Activated CD4-positive, alpha-beta T cell treated with anti-CD3 and anti-CD28 coated beads for 1 hour (primary cell): ENCODE measurements at places on chromosomes 2 and 18.

DNA sequence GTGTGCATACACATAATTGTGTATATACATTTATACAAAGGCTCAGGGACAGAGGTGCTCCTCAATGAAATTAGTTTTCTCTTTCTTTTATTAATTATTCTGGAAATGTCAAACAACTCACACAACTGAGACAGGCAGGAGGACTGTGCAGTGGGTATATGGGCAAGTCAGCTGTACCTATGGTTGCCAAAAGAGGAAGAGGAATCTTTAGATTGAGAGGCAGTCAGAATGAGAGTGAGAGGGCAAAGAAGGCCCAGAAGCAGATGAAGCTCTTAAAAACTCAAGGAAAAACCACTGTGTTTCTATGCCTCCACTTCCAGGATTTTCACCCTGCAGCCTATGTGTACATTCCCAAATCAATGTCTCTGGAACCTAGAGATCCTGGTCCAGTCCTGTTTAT, 79.1 kb downstream of the CACNB4 start:
- DNase-seq: no peak

DNA sequence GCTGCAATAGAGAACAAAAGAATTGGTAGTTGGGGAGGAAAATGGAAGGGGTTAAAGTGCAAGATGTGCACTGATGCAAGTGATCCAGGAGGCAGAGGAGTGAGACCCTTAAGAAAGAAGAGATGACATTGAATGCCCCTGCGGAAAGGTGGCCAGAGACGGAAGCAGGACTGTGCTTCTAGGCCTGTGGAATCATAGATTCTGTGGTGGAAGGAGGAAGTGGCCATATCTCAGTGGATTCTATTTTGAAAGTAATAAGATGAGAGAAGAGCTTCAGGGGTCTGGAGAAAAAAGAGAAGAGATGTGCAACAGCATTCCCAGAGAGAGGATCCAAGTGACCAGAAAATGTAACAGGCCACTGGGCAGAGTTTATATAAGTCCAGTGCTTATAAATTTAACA, 18.6 kb upstream of the GYPC start:
- DNase-seq: no peak

GRCh38 chr2:173359231-173359630, 4.6 kb downstream of the CDCA7 start:
- no peak for DNase-seq

- no peak for DNase-seq
Measured at GRCh38 chr2:240494194-240494793, 58.8 kb downstream of the GPC1 start.

- DNase-seq: no peak
Measured at GRCh38 chr2:201959198-201959597, 74.5 kb upstream of the FZD7 start.

GRCh38 chr2:160459538-160460332, 33.9 kb downstream of the RBMS1 start:
- no peak for DNase-seq

DNA sequence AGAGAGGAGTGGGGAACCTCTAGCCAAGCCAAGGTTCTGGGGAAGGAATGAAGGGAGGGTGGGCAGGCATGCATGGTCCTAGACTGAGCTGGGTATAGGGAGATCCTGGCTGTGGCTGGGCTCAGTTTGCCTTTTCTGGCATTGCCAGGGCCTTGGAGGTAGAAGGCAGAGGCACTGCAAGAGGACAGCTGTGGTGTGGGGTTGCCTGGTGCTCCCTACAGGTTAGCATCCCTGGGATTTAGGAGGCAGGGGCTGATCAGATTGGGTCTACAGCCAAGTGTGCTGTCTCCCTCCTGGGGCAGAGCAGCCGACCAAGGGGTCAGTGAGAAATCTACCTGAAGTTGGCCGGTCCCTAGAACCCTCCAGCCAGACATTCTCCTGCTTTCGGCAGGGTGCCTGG, 15.9 kb downstream of the ABCG8 start:
- no peak for DNase-seq

DNA sequence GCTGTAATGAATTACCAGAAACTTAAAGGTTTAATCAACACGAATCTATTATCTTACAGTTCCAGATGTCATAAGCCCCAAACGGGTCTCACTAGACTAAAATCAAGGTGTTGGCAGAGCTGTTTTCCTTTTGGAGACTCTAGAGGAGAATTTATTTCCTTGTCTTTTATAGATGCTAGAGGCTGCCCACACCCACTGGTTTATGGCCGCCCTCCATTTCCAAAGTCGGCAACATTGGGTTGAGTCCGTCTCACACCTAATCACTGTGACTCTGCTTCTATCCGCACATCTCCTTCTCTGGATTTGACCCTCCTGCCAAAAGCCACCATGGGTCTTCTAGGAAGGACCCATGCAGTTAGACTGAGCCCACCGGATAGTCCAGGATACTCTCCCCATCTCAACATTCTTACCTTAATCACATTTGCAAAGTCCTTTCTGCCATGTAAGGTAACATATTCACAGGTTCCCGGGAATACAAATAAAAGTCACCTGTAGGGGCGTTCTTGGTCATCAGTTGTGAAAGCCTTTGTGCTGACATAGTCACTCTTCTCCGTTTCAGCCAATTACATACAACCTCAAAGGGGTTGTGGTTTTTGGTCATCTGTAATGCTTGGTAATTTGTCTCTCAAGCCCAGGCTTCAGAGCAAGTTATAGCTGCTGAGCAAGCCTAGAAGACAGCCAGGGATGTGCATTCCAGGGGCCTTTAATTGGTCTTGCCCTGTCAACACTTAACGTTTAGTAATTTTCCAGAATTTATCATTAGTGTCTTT, 179.4 kb downstream of the ANTXR1 start:
- no peak for DNase-seq

DNA sequence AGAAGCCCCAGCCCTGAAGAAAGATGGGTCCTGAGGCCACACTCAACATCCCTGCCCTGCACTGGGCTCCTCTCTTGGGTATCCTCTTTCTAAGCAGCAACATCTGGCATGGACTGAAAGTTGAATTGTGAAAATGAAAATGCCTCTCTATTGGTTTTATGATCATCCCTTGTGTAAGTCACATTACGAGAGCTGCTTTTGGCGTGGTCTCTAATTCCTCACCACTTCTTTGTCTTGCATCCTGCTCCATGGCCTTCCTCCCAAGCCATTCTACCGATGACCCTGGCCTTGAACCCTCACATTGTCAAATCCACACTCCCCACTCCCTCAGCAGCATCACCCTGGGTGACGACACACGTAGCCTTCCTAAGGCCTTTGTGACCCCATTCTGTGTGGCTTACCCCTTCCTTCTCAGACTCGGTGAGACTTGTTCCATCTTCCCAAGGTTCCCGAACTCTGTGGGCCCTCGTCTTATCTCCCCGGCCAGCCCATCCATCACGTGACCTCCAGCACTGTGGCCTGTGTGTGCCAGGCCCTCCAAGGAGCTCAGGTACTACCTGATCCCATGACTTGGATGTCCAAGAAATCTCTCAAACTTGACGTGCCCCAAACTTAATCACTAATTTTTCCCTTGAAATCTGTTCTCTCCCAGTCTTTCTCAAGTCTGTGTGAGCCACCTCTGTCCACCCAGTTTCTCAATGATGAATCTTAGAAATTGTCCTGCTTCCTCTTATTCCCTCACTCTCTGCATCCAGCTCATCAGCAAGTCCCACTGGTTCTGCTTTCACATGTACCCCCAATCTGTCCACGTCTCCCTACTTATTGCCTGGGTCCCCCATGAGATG, 194.7 kb upstream of the HS6ST1 start:
- no peak for DNase-seq

- DNase-seq: no peak
Measured at GRCh38 chr2:17916584-17916983, 38.1 kb downstream of the KCNS3 start.

DNA sequence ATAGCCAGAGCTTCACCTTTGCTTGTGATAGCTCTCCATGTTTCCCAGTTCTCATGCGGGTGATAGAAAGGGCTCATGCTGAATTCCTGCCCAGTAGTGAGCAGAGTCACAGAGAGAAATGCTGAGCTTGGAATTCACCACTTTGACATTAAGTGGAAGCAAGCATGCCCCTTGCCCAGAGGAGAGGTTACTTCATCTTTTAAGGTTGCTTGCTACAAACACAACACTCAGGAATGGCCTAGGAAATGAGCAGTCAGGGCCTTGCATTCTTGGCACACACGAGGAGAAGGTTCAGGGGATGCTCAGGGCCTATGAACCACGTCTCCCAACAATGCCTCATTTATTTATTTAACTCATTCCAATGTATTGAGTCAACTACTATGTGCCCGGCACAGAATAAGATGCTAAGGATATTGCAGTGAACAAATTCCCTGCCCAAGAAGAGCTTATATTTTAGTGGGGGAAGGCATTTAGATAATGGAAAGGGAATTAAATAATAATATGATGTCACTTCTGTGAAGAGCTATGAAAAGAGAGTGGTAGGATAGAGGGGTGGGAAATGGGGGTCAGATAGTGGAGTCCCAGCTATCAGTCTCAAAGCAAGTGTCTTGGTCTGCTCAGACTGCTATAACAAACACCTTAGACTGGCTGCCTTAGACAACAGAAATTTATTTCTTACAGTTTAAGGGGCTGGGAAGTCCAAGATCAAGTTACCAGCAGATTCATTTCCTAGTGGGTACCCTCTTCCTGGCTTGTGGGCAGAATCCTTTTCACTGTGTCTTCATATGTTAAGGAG, 42.1 kb downstream of the DDX18 start:
- DNase-seq: no peak

GRCh38 chr2:144660518-144661316, 140.8 kb upstream of the ZEB2 start:
- no peak for DNase-seq

GRCh38 chr2:27308359-27308881, at the start of gene UCN:
Gene UCN (minus strand): TSS chr2:27308445. CDS start chr2:27307895, 550 bp downstream.
- DNase-seq: no peak

DNA sequence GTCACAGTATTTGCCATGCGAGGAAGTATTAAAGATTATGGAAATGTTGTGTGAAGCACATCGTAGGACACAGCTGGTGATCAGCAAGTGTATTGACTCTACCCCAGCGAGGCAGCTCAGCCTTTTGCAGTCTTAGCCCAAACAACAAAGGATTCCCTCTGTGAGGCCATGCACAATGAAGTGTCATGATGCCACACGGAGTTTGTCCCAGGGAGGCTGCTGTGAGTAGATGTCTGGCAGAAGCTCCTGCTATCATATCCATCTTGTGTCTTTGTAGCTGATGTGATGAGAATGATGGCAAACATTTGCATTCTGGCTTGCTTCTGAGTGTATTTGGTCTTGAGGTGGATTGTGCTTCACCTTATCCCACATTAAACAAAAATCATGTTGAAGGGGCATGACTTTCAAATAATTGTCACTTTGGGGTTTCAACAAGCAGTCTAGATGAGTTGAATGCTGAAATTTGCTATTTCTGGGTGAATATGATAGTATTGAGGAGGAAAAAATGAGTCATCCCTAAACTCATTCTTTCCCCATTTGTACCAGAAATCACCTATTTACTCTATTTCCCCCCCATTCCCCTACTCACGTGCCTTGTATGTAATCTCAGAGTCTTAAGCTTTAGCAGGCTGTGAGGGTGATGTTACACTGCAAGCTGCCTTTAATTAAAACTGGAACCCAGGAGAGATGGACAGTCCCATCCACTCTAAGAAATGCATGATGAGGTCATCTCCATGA, 273.5 kb downstream of the RNF144A start:
- DNase-seq: no peak

- DNase-seq: no peak
Measured at GRCh38 chr2:204074456-204074855, 137.9 kb downstream of the ICOS start.

- no peak for DNase-seq
Measured at GRCh38 chr2:56191617-56192016, 7.8 kb downstream of the CCDC85A start.

GRCh38 chr2:196168181-196168580, 3.2 kb downstream of the STK17B start:
- DNase-seq: no peak

GRCh38 chr2:241794250-241794823, 14.7 kb upstream of the NEU4 start:
- DNase-seq: no peak

- DNase-seq: no peak
Measured at GRCh38 chr2:98759827-98760625, 29.1 kb upstream of the MGAT4A start.

GRCh38 chr18:39701839-39702238, 2136.2 kb upstream of the CELF4 start:
- DNase-seq: no peak

DNA sequence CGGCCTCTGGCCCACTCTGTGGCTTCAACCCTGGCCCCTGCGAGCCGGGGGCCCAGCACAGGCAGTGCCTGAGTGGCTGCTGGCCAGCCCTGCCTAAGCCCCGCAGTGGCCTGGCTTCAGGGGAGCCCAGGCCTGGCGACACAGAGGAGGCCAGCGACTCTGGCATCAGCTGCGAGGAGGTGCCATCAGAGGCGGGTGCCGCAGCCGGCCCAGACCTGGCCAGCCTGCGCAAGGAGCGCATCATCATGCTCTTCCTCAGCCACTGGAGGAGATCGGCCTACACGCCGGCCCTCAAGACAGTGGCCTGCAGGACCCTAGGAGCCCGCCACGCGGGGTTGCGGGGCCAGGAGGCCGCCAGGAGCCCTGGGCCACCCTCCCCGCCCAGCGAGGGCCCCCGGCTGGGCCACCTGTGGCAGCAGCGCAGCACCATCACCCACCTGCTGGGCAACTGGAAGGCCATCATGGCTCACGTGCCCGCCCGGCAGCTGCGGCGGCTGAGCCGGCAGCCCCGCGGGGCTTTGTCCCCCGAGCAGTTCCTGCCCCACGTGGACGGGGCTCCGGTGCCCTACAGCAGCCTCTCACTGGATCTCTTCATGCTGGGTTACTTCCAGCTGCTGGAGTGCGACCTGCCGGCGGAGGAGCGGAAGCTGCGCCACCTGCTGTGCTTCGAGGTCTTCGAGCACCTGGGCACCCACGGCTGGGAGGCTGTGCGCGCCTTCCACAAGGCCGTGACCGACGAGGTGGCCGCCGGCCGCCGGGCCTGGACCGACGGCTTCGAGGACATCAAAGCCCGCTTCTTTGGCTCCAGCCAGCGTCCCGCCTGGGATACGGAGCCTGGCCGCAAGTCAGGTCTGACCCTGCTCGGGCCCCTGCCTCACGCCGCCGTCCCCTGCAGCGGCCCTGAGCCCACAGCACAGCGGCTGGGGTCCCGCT, 7.5 kb upstream of the KLHL30 start:
- DNase-seq: no peak

GRCh38 chr2:72993147-72993932, 76.0 kb downstream of the EMX1 start:
- no peak for DNase-seq

DNA sequence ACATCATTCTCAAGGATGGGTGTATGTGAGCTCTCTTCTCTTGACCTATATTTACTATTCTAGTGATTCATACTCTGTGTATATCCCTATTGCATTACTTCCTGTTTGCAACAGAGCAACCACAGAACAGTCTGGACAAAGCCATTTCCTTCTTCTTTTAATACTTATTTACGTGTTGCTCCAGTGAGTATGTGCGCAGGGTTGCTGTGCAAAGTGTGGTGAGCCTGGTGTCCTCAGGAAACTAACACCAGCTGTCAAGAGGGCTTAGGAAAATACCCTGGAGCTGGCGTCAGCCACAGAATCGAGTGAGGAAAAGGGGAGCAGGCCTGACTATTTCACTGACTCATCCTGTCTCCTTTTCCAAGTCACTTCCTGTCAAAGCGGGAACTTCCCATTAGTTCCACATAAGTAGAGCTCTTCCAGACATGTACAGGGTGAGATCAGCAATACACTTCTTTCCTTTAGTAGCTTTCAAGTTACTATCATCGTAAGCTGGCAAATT, 214.1 kb upstream of the COPS8 start:
- DNase-seq: no peak
